ENCODE measurements at places on chromosomes 4 and X.

GRCh38 chr4:76830964-76831703 is 66.8 kb downstream of the SOWAHB start:
- peak; percentile 88 for DNase-seq

DNA sequence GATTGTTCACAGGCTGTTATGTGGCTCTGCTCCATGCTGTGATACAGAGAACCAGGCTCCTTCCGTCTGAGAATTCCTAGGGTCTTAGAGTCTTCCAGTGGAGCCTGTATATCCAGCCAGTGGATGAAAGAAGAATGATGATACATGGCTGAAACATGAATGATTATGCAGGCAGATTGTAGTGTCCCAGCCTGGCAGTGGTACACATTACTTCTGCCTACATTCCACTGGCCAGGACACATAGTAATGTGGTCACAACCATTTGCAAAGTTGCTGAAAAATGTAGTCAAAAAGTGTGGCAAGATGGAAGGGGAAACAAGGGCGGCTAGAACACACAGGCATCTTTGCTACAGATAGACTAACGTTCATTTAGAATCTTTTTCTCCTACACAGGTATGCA is 4.5 kb upstream of the GBA3 start:
- peak; percentile 32 for DNase-seq

DNA sequence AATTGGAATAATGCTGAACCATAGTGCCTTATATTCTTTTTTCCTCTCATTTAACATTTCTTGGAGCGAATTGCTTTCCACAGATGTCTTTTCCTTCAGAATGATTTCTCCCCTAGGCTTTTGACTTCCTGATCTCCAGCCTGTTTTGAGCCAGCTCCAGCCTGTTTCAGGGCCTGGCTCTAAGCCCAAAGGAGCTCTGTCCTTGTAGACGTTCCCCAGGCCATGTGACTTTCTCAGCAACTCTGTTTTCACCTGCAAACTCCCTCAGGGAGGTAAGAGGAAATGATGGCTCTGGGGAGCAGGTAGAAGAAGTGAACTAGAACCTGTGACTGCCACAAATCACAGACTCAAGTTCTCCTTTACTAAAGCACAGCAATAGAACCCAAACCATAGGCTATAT is 89.1 kb downstream of the AKAP4 start:
- DNase-seq, result no peak

DNA sequence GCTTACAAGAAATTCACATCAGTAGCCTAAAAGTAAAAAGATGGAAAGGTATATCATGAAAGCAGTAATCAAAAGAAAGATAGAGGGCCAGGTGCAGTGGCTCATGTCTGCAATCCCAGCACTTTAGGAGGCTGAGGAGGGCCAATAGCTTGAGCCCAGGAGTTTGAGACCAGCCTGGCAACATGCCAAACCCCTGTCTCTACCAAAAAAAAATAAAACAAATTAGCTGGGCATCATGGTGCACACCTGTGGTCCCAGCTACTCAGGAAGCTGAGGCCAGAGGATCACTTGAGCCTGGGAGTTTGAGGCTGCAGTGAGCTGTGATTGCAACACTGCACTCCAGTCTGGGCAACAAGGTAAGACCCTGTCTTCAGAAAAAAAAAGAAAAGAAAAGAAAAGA is 55.5 kb downstream of the GSPT2 start:
- DNase-seq, result no peak

DNA sequence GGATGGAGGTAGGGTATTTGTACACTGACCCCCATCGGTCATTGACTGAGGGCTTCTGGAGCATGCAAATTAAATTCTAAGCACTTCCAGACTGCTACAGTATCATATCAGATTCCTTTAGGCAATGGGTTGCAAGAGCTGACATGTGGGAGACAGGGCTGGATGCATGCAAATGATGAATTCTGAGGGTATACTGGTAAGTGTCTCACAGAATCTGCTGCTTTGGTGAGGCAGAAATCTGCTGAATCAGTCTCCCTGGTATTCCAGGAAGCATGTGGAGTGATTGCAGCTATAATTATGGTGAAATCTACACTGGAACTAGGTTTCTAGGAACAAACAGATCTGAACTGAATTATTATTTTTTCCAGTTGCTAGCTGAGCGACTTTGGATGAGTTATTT is 684.9 kb upstream of the MAGEB2 start:
- peak; percentile 54 for DNase-seq

GRCh38 chrX:17824980-17825379 is 36.1 kb downstream of the RAI2 start:
- no peak for DNase-seq

- no peak for DNase-seq
These were observed 112.9 kb upstream of the NKX1-1 start for GRCh38 chr4:1518997-1519700.

GRCh38 chrX:13703589-13703988 is 14.7 kb downstream of the RAB9A start:
- no peak for DNase-seq

GRCh38 chr4:165803005-165803404 is 70.0 kb upstream of the TLL1 start:
- no peak for DNase-seq

GRCh38 chr4:109713500-109713899 is 10.3 kb upstream of the CASP6 start:
- no peak for DNase-seq

DNA sequence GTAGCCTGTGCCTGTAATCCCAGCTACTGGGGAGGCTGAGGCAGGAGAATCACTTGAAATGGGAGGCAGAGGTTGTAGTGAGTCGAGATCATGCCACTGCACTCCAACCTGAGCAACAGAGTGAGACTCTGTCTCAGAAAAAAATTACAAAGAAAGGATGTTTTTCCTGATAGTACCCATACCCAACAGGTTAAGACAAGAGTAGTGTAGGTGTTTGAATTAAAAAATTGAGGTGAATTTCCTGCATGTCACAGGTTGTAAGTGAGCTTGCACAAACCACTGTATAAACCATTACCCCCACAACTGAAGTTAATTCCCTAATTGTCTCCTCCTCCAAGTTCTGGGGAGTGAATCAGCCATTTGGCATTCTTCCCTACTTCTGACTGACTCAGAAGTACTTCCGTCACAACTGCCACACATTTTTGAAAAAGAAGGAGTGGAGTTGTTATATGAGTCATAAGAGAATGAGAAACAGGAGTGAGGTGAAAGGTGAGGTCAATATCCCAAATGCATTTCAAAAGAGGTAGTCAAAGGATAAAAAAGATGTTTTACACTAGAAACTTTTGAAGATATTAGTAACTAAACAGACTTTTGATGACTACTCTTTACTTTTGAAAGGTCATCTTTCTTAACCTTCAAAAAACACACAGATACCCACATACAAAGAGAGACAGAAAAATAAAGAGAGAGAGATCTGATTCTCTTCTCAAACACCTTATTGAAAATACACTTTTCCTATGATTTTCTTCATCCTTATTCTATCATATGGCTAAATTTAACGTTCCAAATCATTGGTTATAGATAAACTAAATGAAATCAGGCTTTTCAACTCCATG is 134.5 kb downstream of the BTC start:
- DNase-seq, result peak; percentile 98

GRCh38 chr4:72352711-72353110 is 216.3 kb downstream of the ADAMTS3 start:
- peak; percentile 74 for DNase-seq

DNA sequence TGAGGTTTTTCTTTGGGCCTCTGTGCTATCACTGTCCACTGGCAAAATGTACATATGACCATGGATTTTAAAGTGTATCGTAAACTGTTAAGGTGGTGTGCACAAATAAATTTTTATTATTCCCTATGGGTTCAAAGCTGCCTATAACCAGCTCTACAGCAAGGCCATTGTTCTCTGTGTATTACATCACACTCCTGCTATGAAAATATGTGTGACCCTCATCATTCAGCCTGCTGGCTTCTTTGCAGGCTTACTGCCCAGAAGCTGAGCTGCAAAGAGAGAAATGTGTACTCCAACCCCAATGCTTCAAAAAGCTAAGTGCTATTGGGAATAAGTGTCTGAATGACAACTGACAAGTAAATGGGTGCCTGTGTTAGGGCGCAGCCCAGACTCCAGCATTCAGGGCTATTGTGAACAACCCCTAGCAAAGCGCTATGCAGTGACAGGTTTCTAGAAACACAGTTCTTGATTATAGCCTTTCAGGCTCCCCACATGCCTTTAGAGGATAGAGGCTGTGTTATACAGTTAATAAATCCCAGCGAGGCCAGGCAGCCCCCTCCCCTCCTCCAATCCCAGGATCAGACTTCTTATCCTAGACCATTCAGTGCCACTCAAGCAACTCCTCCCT is 220.4 kb upstream of the RADX start:
- DNase-seq, result no peak

DNA sequence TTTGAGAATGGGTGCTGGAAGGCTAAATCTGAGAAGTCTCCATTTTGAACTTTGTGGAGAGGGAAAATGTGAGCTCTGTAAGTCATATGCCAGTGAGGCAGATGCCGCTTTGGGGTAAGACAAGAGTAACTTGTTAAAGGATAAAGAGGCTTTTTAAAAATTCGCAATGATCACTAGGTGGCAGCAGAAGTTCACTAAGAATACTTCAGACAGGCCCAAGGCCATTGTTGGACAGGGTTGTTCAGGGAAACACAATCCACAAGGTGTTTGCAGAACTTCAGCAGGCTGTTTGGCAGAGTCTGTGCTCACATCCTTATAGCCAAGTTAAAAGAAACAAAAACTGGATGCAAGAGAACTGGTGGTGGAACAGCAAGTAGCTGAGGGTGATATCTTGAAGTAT is 13.7 kb upstream of the PIGA start:
- DNase-seq, result peak; percentile 60

GRCh38 chr4:113738251-113738650 is 23.3 kb downstream of the CAMK2D start:
- peak; percentile 86 for DNase-seq

DNA sequence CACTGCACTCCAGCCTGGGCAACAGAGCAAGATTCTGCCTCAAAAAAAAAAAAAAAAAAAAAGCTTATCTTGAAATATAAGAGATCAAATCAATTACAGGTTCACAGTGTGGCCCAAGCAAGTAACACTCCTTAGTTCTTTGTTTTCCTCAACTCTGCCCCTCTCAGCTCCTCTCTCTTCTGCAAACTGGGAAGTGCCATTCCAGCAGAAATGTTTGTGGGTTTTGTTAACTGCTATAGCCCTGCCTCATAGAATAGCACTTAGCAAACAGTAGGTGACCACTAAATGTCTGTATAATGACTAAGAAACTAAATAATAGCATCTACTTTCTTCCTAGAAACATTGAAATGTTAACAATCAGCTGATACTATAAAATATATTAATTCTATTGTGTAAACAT is 160.0 kb upstream of the NAP1L5 start:
- DNase-seq, result peak; percentile 19

- peak; percentile 21 for DNase-seq
These were observed 163.8 kb downstream of the BANK1 start for GRCh38 chr4:101954351-101954750.

DNA sequence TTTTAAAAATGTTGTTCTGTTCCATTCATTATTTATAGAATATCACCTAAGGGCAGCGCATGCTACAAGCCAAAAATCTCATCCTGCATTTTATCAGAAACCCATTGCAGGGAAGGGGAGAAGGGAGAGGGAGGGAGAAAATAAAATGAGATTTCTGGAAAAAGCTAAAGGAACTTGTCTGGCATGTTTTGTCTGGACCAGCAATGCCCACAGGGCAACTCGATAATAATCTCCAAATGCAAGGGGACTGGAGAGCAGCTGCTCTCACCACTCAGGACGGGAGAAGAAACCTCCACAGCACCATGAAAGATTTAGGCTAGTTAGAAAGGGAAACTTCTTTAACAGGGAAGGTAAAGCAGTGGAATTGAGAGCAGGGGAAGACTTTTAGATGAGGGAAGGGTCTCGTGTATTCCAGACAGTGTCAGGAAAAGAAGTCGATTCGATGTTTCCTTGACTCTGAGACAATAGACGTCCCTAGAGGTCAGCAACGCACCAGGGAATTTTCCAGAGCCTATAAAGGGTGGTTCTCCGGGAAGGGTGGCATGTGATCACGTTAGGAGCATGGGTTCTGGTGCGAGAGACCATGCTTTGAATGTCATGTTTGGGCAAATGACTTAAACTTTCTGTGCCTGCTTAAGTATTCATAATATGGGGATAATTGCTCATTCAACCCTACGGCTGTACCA is 132.2 kb upstream of the NDP start:
- DNase-seq, result no peak

DNA sequence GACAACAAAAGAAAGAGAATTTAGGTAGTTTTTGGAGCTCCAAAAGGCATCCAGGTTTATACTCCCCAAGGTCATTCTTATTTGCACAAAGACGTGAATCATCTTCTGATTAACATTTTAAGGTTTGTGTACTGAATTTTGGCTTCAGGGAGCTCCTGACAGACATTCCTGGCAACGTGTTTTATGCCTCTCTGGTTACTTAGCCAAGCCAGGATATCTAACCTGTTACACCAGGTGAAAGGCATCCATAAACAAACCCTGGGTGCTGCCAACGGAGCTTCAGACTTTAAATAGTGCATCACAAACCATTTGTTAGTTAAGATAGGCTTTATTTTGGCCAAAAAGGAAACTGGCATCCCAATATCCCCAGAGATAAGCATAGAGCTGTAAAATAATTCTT is 997.3 kb downstream of the ARAP2 start:
- no peak for DNase-seq

GRCh38 chr4:874056-874455 is 48.1 kb upstream of the CPLX1 start:
- DNase-seq, result no peak

- DNase-seq, result peak; percentile 23
These were observed 13.2 kb downstream of the AFF2 start for GRCh38 chrX:148513661-148514060.

DNA sequence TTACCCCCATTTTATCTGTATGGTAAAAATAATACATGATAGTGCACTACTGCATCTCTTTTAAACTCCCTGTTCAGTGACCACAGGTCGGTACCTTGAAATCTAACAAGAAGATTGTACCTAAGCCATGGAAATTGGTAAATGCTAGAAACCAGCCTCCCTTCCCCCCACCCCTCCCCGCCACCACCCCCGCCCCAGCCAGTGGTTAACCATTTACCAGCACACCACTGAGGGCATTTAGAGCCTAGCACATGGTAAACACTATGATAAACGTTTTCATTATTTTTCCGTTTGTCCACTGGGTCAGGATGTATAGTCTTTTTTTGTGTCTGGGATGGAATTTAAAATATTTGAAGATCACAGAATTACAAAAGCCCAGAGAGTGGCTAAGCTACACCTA is 703 bp upstream of the FTSJ1 start:
- no peak for DNase-seq

DNA sequence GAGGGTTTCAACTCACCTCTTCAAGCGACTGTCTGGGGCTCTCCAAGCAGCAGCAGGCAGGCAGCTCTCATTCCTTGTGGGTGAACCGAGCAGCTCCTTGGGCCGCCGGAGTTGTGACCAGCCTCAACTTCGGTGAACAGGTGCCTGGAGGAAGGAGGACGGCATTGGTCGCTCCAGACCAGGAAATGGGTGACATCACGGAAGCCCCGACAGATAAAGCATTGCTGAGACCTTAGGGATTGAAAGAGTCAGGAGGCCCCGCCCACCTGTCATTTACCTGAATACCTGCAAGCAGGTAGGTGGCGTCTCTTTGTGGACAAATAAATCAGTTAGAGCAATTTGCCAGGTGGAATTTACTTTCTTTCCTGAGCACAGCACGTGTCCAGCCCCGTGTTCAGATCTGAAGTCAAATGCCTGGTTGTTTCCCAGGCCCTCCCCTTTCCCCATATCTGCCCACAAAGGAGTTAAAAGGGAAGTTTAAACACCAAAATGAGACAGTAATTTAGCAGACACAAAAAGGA is at the start of gene LNX1:
LNX1 (minus strand) TSS at position 115 of the 521 bp plus-strand sequence. CDS start 17,484 bp downstream, outside the sequence.
- DNase-seq, result no peak

GRCh38 chr4:5037553-5038551 is 13.4 kb upstream of the STK32B start:
- peak; percentile 98 for DNase-seq

GRCh38 chrX:68045008-68045577 is 388.2 kb downstream of the OPHN1 start:
- peak; percentile 19 for DNase-seq
